ENCODE measurements at places on chromosomes 7 and 10. TPM values are rescaled to one million over a fixed set of nuclear protein-coding genes. Genes with fewer than 3 reads are reported as not detected.

GRCh38 chr10:36003688-36004087, 361.6 kb upstream of the FZD8 start:
- no peak for DNase-seq

- DNase-seq, result no peak
Observed at GRCh38 chr7:16754856-16755317, 1.3 kb downstream of the TSPAN13 start.

DNA sequence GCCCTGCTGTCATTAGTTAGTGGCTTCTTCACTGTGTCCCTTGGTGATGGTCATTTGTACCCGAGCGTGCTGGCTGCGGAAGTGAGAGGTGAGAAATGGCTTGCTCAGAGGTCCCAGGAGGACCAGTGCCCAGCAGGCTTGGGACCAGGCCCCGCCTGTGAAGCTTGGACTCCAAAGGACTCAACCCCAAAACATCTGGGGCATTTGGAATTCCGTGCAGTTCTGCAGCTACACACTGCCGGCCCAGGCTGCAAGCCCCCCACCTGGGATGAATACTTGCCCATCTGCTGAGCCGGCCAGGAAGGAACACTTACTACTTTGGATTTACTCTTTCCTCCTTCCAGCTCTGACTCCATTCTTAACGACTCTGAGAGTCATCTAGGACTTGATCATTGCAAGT, 18.0 kb downstream of the ECHDC3 start:
- DNase-seq, result no peak

DNA sequence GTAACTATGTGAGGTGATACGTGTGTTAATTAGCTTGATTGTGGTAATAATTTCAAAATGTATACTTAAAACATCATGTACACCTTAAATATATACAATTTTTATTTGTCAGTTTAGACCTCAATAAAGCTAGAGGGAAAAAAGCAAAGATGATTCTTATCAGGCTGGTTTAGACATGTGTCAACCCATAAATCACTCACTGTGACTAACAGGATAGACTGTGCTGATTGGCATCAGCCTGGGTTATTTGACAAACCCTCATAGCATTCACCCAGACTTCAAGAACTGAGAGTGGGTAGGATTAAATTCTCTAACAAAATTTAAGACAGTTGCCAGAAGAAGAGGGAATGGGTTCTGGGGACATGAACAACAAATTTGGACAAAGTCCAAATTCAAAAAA, 73.8 kb upstream of the TMEM140 start:
- DNase-seq, result no peak

DNA sequence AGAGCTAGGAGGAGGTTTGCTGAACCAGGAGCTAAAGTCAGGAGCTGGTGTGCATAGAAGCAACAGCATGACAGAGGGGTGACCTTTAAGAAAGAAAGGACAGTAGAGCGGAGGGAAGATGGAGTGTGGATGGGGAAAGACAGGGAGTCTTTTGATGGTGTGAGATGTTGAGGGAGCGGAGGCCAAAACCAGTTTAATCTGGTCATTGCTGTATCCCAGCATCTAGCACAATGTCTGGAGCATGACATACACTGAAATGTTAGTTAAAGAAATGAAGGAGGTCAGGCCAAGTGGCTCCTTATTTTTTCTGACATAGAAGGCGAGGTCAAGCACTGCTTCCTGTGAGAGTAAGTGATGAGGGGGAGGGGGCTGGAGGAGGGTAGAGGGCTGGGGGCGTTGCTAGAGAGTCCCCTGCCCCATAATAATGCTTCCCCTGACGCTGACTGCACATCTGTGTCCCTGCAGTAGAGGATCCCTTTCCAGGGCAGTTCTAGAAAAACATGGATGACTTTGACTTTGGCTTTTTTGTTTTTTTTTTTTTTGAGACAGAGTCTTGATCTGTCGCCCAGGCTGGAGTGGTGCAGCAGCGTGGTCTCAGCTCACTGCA, 70.2 kb downstream of the ZNF467 start:
- no peak for DNase-seq

- DNase-seq, result no peak
Observed at GRCh38 chr7:102215711-102216110, 71.0 kb upstream of the SH2B2 start.

DNA sequence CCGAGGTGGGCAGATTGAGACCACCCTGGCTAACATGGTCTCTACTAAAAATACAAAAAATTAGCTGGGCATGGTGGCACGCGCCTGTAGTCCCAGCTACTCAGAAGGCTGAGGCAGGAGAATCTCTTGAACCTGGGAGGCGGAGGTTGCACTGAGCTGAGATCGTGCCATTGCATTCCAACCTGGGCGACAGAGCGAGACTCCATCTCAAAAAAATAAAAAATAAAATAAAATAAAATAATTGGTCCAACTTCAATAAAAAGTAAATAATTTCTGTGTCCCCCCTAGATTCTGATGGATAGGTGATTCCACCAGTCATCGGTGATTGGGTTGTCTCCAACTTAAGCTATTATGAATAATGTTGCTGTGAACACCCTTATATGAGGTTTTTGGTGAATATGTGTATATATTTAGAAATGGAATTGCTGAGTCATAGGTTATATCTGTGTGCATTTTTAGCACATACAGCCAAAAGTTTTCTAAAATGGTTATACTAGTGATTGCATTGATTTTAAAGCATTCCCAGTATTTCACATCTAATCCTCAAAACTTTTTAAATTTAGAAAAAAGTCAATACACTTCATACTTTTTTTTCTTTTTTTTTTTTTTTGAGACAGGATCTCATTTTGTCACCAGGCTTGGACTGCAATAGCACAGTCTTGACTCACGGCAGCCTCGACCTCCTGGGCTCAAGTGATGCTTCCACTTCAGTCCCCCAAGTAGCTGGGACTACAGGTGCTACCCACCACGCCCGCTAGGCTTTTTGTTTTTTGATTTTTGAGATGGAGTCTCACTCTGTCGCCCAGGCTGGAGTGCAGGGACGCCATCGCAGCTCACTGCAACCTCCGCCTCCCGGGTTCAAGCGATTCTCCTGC, 13.7 kb upstream of the SRPK2 start:
- DNase-seq, result no peak

Gene C10orf105
- 0.39 TPM for total RNA-seq
